A549 treated with ZK216348 at 1 μM for 4 hours (cell line): ENCODE measurements at places on chromosomes 11 and 22. TPM values are rescaled to one million over a fixed set of nuclear protein-coding genes. Genes with fewer than 3 reads are reported as not detected.

Gene UBE2L6
- 31.1 to 38.6 TPM (median 35.6 TPM) in 5 replicates for total RNA-seq

Gene OR51B5
- 0.47 TPM in 1 of 5 replicates, not detected in the others for total RNA-seq

Gene REXO2
- total RNA-seq = 96.2 to 112 TPM (median 107 TPM) in 5 replicates

Gene CCDC82
- total RNA-seq = 15.1 to 24.0 TPM (median 19.2 TPM) in 5 replicates

Gene DEUP1
- total RNA-seq = not detected in 5 replicates

Gene RNF169
- total RNA-seq = 3.7 to 6.0 TPM (median 5.3 TPM) in 5 replicates
